Activated CD8-positive, alpha-beta memory T cell treated with anti-CD3 and anti-CD28 coated beads for 1 hour (primary cell): ENCODE measurements at places on chromosomes 7 and 10.

- no peak for DNase-seq
Observed at GRCh38 chr7:151003572-151003971, 12.8 kb downstream of the NOS3 start.

DNA sequence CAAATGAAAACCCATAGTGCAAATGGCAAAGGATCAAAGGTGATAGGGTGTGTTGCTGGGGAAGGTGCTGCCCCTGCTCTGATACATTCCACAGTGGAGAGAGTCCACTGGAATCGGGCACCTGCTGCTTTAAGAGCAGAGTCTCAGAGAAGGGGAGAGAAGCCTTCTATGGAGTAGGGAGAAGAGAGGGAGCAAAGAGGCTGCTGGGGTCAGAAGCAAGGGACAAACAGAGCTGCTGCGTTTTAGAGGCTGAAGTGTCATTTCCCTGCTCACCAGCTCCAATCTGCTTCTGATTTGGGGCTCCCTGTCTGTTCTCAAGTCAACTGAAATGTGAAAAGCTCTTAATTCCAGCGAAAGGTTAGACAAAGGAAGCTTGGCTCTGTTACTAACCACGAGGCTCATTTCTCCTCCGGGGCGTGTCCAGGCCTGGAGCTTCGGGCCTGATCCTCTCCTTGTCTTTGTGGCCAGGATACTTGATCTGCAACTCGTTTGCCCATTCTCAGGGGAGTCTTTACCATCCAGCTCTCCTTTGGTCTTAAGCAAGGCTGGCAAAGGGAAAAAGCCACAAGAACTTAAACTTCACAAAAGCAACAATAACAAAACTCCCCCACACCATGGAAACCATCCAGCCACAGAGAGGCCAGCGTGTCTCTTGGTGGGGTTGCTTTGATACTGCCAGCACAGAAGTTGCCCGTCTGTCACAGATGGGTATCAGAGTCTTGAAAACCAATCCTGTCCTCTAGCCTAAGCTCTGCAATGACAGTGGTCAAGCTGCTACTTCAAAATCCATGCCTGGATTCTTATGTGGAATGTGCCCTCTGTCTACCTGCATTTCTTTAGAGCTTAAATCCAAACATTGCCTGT, 692.6 kb downstream of the SUGCT start:
- DNase-seq: no peak

DNA sequence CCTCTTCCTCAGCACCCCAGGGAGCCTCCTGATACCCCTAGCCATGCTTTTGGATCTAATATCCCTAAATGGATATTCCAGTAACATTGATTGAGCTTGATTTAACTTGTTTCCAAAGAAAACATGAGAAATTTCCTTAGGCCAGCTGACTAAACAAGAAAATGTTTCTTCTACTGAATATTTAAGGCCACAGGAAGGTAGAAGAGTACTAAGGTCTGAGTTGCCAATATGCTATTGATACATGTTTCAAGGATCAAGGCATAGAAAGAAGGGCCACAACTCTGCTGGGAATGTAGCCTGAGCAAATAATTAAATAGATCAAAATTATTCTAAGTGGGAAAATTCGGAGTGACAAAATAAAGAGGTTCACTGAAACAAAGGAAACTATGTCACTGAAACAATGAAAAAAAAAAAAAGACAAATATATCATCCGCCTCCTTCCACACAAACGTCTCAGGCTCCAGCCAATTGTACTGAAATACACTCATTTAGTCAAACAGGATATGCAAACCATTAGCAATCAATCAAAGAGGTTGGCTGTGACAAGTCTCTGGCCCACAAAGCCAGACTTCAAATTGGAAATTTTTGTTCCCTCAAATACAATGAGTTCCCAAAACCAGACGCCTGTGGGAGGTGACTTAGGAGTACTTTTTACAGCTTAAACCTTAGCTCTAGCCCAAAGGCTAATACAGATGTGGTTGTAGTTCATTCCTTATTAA, 396.2 kb downstream of the HTR7 start:
- DNase-seq: no peak

- DNase-seq: no peak
Observed at GRCh38 chr10:108561649-108562048, 1361.7 kb downstream of the XPNPEP1 start.

DNA sequence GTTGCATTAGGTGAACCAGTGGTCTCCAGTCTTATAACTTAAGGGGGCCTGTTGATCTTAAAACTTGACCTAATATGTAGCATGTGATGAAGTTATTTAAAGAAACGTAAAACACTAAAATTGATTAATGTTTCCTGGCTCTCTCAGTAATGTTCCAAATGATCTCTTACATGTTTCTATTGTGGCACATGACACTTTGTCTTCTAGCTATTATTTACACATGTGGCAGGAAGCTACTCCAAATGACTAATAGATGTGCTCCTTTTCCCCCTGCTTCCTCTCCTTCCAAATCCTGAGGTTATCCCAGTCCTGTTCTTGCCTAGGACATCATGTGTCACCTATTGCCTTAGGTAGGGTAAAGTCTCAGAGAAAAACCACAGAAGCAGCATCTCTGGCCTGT, 89.4 kb downstream of the FAS start:
- DNase-seq: no peak

DNA sequence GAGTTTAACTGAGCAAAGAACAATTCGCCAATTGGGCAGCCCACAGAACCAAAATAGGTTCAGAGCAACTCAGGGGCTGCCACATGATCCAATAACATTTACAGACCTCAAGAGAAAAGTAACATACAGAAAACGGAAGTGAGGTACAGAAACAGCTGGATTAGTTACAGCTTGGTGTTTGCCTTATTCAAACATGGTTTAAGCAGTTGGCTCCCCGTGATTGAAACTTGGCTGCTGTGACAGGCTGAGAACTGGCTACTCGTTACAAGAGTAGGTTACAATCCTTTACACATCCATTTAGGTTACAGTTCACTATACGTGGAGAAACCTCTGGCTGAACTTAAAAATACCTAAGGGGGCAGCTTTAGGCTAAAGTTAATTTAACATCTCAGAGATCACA, 673.1 kb upstream of the PHF14 start:
- no peak for DNase-seq

DNA sequence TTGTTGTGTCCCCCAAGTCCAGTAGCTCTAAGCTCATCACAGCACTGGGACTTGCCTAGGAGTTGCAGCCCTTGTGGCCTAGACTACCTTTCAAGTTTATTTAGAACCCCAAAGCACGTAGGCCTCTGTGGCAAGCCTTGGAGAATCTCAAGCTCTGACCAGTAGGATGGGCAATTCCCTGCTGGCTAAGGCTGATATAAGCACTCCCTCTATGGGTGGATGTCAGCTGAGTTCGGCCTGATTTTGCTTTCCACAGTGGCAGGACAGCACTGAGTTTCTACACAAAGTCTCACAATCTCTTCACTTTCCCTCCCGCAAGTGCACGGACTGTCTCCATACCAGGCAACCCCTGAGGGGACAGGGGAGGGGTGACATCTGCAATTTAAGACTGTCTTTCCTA, 886.4 kb upstream of the LRRN3 start:
- DNase-seq: no peak

- DNase-seq: no peak
Observed at GRCh38 chr10:75957314-75958120, 526.1 kb downstream of the LRMDA start.

GRCh38 chr10:121330563-121330962, 267.7 kb downstream of the FGFR2 start:
- DNase-seq: no peak

GRCh38 chr10:8056871-8057331, 2.4 kb downstream of the GATA3 start:
- DNase-seq: no peak

- no peak for DNase-seq
Observed at GRCh38 chr7:45646207-45646821, 72.1 kb downstream of the ADCY1 start.

GRCh38 chr10:73894245-73894971, 16.5 kb upstream of the PLAU start:
- DNase-seq: no peak

DNA sequence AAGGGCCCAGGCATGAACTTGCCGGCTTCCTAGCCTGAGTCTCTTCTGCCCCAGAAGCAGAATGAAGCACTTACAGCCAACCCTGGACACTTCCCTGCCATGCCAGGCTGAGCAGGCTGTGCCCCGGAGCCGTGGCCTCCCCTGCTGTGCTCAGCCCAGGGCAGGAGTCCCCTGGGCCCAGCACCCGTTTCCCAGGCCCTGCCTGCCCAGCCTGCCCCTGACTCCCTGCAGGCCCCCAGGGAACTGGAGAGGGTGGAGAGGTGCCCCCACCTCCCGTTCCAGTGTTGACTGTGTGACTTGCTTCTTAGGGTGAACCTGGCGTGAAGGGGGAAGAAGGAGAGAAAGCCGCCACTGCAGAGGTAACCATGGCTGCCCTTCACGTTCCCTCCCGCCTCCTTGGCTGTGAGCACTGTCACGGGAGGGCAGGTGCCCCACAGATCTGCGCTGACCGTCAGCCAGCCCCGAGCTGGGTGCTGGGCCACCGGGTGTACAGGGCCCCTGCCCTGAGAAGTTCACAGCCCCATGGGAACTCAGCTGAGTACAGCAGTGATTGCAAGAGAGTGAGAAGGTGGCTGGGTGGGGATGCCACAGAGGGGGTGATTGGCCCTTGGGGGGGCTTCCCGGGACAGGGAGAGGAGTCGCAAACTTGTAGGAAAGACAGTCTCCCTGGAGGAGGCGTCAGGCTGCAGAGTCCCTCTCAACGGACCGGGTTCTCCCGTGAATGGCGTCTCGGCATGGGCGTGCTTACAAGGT, 75.9 kb downstream of the MYL10 start:
- DNase-seq: no peak

- no peak for DNase-seq
Observed at GRCh38 chr10:80436446-80437098, 17.5 kb upstream of the TSPAN14 start.

GRCh38 chr10:63374991-63375390, 90.8 kb downstream of the JMJD1C start:
- DNase-seq: no peak

DNA sequence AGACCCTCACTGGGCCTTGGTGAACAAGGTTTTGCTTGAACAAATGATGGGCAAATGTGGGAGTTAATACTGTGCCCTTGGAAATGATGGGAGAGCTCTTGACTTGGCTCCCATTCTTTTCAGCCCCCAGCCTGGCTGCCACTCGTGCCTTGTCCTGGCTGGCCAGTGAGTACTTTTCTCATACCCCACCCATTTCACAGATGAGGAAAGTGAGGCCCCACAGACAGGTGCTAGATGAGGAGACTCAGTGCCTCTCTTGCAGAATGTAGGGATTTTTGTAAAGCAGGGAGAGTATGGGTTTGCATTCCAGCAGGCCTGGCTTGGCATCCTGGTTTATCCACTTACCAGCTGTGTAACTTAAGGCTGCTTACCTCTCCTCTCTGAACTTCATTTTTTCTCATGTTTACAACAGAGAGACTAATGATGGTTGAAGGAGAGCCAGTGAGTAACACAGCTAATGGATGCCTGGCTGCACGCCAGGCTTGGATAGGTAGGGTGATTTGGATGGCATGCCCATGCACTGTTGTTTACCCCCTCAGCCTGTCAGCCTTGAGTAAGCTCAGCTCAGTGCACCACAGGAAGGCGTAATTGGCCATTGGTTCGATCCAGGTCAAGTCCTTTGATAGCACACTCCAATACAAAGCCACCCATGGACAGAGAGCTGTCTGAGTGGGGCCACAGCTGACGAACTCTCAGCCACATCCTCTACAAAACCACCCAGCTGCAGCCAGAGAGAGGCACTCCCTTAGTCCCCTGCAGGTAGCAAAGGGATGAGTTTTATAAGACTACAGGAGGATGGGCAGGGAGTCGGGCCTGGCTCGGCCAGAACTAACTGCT, 436.8 kb downstream of the RPS24 start:
- no peak for DNase-seq

- no peak for DNase-seq
Observed at GRCh38 chr7:112001091-112001826, 204.9 kb downstream of the DOCK4 start.

GRCh38 chr10:79255007-79255507, 92.2 kb upstream of the PPIF start:
- no peak for DNase-seq

GRCh38 chr10:79106256-79107050, 37.7 kb downstream of the ZMIZ1 start:
- DNase-seq: no peak

DNA sequence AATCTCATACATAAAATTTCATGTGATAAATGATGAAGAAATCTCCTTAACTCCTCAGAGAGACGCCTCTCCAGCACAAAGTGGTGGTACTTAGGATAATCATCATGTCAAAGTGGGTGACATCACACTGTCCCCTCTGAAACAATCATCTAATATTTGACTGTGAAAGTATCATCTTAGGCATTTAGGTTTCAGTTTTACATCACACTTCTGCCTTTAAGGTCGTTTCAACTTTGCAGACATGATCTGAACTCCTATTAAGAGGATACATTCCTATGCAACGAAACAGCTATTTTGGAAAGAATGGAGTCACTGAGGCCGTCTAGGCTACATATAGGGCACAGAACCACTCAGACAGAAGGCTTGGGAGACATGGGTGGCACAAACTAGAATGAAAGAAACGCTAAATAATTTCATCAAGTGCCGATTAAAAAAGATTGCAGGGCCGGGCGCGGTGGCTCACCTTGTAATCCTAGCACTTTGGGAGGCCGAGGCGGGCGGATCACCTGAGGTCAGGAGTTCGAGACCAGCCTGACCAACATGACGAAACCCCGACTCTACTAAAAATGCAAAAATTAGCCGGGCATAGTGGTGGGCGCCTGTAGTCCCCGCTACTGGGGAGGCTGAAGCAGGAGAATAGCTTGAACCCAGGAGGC, 2.0 kb downstream of the VOPP1 start:
- no peak for DNase-seq

GRCh38 chr10:33195608-33196376, 138.7 kb downstream of the NRP1 start:
- DNase-seq: no peak

DNA sequence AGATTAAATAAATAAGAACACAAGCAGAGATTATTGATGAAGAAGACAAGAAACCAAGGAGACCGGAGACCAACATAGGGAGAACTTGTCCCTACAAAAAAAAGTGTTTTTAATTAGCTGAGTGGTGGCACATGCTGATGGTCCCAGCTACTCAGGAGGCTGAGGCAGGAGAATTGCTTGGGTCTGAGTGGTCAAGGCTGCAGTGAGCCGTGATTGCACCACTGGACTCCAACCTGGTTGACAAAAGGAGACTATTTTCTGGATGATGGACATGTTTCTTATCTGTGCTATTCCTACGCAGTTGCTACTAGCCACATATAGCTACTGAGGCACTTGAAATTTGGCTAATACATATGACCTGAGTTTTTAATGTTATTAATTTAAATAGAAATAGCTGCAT, 9.7 kb downstream of the IKZF5 start:
- DNase-seq: no peak

- no peak for DNase-seq
Observed at GRCh38 chr7:142176901-142177300, 65.4 kb downstream of the MGAM2 start.
